GM23338 (cell line): ENCODE measurements at places on chromosomes 16 and 17. TPM values are rescaled to one million over a fixed set of nuclear protein-coding genes. Genes with fewer than 3 reads are reported as not detected.

DNA sequence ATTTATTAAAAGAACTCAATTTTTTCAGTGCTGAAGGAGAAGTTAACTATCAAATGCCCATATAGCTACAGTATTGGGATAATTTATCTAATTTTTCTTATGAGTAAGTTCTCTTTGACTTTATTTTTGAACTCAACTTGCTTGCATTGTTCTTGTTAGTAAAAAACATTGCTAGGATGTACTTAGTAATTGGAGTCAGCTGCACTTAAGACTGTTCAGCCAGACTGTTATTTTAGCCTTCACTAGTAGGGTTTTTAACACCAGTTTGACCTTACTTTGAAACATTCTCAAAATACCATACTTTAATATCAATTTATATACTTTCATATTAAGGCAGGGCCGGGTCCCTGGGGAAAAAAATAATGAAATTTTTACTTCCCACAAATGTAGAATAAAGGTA, 256.6 kb upstream of the TBX2 start:
- no peak for DNase-seq

DNA sequence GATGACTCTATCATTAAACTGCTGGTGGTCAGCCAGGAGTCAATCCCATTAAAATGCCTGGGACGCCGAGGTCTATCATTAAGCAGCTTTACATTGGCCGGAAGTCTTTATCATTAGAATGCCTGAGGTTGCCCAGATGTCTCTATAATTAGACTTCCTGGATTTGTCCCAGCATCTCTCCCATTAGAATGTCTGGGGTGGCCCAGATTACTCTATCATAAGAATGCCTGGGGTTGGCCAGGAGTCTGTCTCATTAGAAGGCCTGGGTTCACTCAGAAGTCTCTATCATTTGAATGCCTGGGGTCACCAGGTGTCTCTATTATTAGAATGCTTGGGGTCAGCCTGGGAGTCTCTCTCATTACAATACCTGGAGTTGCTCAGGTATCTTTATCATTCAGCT, 2227.2 kb downstream of the TP53TG3F start:
- DNase-seq, result no peak

GRCh38 chr16:732936-733335, 6.0 kb downstream of the HAGHL start:
- DNase-seq, result peak; percentile 65

Gene MSLN
- total RNA-seq, result 0.10 TPM in 1 of 2 replicates, not detected in the other

Gene TOX3
- 13.7 and 15.6 TPM in 2 replicates for total RNA-seq

Gene CSNK1D
- 48.4 and 66.4 TPM in 2 replicates for total RNA-seq

DNA sequence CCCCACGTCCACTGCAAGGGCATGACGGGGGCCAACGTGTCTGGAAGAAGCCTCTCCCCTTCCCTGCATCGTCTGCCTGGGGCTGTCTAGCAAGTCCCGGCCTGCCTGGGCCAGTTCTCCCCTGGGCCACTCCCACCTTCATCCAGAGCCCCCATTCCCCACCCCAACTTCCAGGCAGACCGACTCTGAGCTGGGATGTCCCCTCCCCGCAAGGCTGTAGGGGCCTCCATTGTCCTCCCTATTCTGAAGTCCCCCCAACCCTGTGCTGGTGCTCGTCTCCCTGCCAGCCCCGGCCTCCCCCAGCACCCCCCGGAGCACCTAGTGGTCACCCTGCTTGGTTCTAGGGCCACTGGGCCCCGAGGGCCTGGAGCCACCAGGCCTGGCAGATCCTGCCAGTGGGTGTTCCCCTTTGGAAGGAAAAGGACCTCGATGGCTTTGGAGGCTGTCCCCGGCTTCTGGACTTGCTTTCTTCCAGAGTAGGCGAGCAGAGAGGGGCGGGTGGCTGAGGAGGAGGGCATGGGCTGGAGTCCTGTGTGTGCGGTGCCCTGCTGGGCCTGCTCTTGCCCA, 4.8 kb downstream of the GLIS2 start:
- no peak for DNase-seq

DNA sequence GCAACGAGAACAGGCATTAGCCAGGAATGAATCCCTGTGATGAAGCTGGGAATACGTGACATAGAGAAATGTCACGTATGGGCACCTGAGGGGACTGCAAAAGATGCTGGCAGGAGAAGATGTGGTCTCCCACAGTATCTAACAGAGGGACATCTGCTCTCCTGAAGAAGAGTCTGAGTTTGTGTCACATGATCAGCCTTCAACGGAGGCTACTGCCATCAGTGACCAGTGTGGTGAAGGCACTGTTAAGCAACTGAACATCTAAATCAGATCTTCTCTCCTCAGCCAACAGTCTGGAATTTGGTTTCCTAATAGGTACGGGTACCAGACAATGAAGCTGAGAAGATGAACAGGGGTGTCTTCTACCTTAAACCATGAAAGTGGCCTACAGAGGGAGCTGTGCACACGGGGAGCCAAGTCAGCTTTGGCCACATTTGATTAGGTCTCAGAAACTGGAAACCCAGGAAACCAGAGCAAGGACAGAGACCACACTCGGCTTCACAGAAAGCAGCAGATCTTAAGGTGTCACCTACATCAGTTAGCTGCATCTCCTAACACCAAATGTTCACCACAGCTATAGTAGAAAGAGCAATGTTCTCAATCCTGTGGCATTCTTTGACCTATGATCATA, 41.8 kb downstream of the BRD7 start:
- DNase-seq, result peak; percentile 74

Gene EEF2K
- total RNA-seq, result 23.9 and 26.8 TPM in 2 replicates

GRCh38 chr16:48501516-48502377, 108.2 kb downstream of the N4BP1 start:
- no peak for DNase-seq

Gene KRTAP9-2
- not detected in 2 replicates for total RNA-seq

GRCh38 chr17:69078864-69079263, 18.1 kb upstream of the ABCA9 start:
- DNase-seq, result no peak

GRCh38 chr17:79808763-79809529, 12.1 kb upstream of the CBX8 start:
- peak; percentile 80 for DNase-seq

GRCh38 chr17:41777574-41778188, 8.8 kb downstream of the JUP start:
- no peak for DNase-seq

DNA sequence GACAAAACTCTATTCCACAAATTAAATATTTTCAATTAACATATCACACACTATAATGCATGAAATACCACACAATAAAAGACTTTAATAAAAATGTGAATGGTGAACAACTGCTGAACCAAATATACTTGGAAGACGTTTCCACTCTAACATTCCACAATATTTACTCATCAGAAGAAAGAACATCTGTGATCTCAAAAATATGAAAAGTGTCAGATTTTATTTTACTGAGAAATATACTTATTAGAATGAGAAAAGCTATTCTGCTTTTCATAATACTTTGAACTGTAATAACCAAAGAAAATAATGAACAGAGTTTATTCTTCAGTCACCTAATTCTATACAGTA, 181.8 kb upstream of the AXIN2 start:
- DNase-seq, result no peak

GRCh38 chr17:80005360-80006338, 30.0 kb downstream of the TBC1D16 start:
- peak; percentile 73 for DNase-seq

GRCh38 chr16:86625029-86625428, 46.7 kb downstream of the FOXL1 start:
- no peak for DNase-seq

Gene SPN
- total RNA-seq, result 2.1 and 2.3 TPM in 2 replicates

Gene ICAM2
- total RNA-seq, result 0.31 and 0.58 TPM in 2 replicates

DNA sequence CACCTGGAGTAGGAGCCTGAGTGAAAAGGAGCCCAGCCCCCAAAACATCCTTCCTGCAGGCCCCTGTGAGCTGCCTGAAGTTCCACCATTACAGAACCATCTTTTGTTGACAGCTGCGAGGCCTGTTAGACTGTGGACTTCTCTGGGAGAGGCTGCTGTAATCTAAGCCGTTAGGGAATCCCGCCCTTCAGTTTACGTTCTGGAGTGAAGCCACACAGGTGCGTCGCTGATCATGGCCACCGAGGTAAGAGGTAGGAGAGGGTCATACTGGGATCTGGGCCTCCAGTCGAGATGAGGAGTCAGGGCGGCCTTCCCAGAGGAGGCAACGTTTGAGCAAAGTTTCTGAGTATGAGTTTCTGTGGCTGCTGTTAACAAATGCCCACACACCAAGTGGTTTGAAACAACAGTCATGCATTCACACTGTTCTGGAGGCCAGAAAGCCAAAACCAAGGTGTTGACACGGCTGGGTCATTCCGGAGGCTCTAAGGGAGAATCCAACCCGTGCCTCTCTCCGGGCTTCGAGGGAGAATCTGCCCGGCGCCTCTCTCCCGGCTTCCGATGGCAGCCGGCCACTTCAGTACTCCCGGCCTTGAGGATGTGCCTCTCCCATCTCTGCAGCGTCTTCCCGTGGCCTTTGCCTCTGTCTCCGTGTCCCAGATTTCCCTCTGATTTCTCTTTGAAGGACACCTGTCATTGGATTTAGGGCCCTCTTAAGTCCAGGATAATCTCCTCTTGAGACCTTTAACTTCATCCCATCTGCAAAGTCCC, 26.6 kb upstream of the ATP2C2 start:
- no peak for DNase-seq

DNA sequence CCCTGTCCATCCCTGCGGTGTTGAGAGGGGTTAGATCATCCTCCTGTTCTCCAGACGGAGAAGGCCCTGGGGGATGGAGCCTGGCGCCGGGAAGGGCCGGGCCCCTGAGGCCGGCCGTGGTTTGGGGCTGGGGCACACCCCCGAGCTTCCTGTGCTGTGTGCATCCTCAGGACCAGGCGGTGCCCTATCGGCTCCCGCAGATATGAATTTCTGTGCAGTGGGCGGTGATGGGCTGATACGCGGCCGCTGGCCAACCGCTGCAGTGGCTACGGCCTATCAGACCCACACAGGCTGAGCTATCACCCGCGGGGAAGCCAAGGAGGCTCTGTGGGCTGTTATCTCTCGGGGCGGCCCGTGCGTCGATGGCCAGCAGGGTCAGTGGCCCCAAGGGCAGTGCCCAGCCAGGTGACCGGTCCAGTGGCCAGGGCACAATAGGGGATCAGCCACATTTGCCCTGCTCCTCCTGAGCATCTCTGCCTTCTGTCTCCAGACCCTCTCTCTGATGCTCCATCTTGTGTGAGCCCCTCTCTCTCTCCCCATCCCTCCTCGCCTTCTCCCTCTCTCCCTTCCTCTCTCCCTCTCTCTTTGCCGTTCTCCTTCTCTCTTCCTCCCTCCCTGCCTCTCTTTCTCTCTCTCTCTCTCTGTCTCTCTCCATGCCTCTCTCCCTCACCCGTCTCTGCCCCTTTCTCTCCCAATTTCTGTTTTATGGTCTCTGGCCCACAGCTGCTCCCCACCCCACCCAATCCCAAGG, 38.7 kb downstream of the ZFPM1 start:
- DNase-seq, result no peak

GRCh38 chr17:4394208-4395110, 28.0 kb upstream of the UBE2G1 start:
- DNase-seq, result no peak

DNA sequence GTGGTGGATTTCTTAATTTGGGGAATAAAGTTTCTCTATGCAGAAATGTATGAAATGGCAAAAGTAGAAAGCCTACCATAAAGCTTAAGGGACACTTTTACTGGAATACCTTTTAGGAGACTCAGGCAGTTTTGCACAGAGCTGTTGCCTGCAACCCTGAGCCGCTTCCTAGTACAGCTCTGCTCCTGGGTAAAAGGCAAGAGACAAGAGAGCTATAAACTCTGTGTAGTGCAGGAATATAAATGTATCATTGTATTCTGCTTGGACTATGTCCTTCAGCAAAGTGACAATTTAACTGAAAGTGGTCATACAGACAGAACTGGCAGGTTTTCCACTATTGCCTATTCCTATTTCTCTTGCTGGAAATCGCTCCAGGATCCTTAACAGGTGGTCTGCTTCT, 65.3 kb upstream of the MYOCD start:
- DNase-seq, result no peak

GRCh38 chr16:11406177-11406560, 60.9 kb downstream of the RMI2 start:
- DNase-seq, result no peak

Gene FAM171A2
- 26.6 and 35.4 TPM in 2 replicates for total RNA-seq

DNA sequence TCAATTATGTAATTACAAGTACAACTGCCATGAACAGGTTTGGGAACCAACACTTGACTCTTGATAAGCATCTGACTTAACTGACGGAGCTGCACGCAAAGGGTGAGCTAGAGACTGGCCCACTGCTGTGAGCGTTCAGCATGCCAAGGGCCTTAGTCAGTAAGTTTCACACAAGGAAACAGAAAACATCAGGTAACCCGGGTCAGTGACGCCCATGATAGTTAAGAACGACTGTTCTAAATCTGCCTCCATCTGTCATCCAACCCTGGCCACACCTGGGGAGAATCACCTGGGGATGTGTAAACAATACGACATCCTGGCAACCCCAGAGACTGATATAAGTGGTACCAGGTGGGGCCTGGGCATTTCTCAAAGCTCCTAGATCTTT, 12.3 kb downstream of the SMIM5 start:
- no peak for DNase-seq

Gene GLP2R
- not detected in 2 replicates for total RNA-seq

- DNase-seq, result no peak
Observed at GRCh38 chr16:81995651-81996050, 15.6 kb downstream of the SDR42E1 start.

Gene MRPL58
- 38.0 and 48.5 TPM in 2 replicates for total RNA-seq

DNA sequence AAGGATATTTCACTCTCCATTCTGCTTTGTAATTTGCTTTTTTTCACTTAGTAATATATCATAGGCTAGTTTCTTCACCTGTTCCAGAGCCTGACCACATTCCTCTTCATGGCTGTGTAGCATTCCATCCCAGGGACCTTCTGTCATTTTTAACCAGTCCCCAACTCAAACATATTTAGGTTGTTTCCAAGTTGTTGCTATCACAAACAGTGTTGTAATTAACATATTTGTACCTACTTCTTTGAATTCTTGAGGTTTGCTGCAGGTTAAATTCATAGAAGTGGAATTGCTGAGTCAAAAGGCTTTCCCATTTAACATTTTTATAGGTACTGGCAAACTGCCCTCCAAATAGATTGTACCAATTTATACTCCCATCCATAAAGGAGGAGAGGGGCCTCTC, 65.1 kb upstream of the MED9 start:
- no peak for DNase-seq

DNA sequence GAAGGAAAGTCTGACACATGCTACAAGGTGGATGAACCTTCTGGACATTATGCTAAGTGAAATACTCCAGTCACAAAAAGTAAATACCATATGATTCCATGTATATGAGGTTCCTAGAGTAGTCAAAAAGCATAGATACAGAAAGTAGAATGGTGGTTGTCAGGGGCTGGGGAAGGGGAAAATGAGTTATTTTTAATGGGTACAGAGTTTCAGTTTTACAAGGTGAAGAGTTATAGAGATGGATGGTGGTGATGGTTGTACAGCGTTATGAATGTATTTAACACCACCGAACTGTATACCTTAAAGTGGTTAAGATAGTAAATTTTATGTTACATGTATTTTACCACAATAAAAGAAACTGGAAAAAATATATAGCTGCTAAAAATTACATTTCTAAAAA, 17.9 kb downstream of the RAD51D start:
- no peak for DNase-seq

GRCh38 chr17:81961087-81961511, at the start of gene NOTUM:
Gene NOTUM, minus strand, starts transcription at chr17:81961187. Its CDS starts 278 bp downstream, at chr17:81960909.
- DNase-seq, result peak; percentile 79

- no peak for DNase-seq
Observed at GRCh38 chr17:58614859-58615459, 76.9 kb downstream of the TEX14 start.

GRCh38 chr16:56865394-56866062, 521 bp downstream of the SLC12A3 start:
- DNase-seq, result no peak
